ENCODE measurements at places on chromosomes 16 and 17. TPM values are rescaled to one million over a fixed set of nuclear protein-coding genes. Genes with fewer than 3 reads are reported as not detected.

DNA sequence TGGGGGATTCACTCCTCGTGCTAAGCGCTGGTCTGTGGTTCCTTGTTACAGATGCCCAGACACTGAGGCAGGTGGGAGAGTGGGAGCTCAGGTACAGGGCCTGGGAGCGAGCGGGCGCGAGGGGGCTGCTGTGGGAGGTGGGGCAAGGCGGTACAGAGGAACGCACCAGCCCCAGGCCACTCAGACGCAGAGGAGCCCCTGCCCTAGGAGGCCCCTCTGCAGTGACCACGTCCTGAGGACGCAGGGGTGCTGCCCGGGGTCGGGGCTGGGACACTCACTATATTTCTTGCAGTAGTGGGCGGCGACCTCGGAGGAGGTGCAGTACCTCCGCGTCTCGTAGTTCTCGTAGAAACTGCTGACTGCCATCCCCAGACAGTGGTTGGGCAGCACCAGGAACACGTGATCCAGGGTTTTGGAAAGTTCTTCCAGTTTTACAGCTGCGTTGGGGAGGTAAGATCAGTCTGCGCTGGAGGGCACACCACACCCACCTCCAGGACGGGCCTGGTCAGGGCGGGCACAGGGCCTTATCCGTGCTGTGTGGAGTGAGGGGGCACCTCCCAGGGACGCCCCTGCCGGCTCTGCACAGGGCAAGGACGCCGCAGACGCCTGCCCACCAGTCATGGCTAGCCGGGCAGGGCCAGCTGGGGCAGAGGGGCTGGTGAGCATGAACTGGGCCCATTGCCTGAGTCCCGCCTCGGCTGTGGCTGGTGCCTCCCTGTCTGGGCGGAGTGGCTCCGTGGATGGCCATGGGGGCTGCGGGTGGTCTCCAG is 16.3 kb upstream of the RNPS1 start:
- DNase-seq, result no peak

The SALL1 gene
- polyA plus RNA-seq, result 0.06 TPM

GRCh38 chr17:68704871-68705713 is 103.9 kb upstream of the FAM20A start:
- peak; percentile 51 for DNase-seq

- no peak for DNase-seq
Observed at GRCh38 chr17:78960928-78961327, 18.8 kb downstream of the LGALS3BP start.

GRCh38 chr17:58310511-58311428 is 17.8 kb downstream of the TSPOAP1 start:
- DNase-seq, result no peak

The SKAP1 gene
- polyA plus RNA-seq, result 0.70 TPM

GRCh38 chr17:71217769-71218168 is 903.1 kb upstream of the SOX9 start:
- no peak for DNase-seq

The SHCBP1 gene
- 8.9 TPM for polyA plus RNA-seq

- no peak for DNase-seq
Observed at GRCh38 chr17:77301694-77302266, 161.0 kb downstream of the SEC14L1 start.

DNA sequence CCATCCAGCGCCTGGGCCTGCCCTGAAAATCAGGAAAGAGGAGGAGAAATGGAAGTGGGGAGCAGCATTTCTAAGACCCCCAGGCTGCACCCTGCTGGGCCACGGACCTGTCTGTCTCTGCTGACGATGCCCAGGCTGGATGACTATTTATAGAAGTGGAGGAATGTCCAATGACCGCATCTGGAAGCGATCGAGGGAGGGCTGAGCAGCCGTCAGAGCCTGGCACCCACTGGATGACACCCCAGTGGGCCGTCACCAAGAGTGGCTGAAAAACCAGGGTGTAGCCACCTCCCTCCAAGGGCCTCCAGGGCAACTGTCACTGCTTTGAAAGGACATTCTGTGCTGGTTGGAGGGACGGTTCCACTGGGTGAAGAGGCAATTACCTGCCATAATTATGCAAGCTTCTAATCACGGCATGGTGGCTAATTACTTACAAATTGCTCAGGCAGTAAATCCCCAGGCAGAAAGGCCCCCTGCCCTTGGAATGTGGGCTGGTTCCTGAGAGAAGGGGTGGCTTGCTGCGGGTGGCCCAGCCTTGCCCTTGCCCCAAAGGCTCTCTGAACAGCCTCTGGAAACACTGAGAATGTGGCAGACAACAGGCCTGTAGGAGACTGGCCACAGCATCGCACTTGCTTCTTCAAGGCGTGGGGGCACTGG is 332.1 kb downstream of the C16orf95 start:
- no peak for DNase-seq

Measured in hindlimb muscle (tissue), 1 donor.